ENCODE measurements at places on chromosomes 3 and 15.

DNA sequence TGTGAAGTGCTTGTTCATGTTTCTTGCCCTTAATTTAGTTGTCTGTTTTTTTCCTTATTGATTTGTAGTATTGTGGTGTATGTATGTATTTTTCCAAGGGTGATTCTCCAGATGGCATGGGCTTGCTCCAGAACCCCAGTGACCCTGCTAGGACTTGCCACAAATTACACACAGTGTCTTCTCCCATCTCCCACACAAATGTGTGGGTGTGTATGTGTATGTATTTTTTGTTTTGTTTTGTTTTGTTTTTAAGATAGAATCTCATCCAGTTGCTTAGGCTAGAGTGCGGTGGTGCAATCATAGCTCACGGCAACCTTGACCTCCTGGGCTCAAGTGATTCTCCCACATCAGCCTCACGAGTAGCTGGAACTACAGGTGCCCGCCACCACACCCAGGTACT lies 36.2 kb upstream of the ARID3B start:
- no peak for DNase-seq

DNA sequence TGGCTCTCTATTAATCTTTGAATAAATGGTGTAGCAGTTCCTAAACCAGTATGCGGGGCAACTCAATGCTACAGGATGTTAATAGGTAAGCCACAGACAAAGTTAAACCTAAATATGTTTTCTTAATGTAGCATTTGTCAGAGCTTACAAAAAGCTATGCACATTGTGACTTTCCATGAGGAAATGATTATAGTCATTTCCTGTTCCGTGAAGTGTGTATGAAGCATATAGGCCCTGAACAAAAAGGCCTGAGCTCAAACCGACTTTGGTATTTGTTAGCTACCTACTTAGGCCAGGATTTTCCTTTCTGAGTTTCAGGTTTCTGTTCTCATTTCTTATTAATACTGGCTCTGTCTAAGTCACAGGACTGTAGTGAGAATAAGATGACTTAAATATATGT lies 14.2 kb downstream of the ZNF80 start:
- no peak for DNase-seq

GRCh38 chr3:107275511-107275910 lies 101.7 kb upstream of the CCDC54 start:
- DNase-seq = no peak

GRCh38 chr3:71225951-71226564 lies 357.5 kb downstream of the FOXP1 start:
- peak; percentile 25 for DNase-seq

GRCh38 chr15:64337761-64338160 lies 18.2 kb downstream of the CSNK1G1 start:
- no peak for DNase-seq

GRCh38 chr3:41701191-41701698 lies 260.7 kb downstream of the ULK4 start:
- DNase-seq = no peak

GRCh38 chr3:189458528-189458927 lies 172.7 kb upstream of the TP63 start:
- DNase-seq = no peak

DNA sequence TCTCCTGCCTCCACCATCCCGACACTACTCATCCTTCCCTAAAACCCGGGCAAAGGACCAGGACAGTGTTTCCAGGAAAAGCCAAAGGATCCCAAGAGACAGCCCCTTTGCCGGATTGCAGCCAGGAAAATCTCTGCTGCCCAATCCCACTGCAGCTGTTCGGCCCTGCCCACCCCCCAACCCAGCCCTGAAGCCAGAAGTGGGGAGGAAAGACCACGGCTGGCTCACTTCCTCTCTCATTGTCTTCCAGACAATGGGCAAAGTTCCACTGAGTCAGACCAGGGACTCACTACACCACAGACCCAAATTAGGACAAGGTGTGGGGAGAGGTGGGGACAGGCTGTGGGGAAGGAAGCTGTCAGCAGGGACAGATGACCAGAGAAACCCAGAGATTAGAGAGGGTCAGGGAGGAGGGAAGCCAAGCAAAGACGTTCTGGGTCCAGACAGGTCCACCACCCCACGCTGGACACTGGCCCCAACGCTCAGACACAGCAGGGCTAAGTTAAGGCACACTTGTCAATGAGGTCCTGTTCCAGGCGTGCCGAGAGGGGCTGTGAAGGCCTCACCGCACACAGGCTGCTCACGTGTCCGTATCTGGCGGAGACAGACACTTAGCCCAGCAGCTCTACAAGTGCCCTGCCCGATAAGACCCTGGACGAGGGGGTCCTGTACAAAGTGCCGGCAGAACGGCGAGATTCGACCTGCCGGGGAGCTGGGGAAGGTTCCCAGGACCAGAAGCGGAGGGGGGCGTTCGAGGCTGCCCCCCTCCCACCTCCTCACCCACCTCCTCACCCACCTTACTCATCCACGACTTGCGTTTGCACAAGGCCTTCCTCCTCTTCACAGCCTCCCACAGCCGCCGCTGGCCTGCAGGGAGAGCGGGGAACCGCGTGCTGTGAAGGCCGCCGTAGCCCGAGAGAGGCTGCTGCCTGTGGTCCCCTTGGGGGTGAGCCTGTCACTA lies 21.9 kb downstream of the TNK2 start:
- peak; percentile 61 for DNase-seq

DNA sequence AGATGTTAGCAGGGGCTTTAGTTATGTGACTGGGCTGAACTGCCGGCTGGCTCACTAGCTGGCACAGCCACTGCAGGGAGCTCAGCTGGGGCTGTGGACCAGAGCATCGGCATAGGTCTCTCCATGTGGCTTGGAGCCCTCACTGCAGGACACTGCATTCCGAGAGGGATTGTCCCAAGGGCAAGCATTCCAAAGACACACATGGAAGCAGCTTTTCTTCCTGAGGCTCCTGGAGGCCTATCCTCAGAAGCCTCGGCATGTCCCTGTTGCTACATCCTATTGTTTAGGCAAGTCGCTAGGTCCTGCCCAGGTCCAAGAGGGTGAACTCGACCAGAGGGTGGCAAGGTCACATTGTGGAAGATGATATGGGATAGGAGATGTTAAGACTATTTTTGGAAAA lies 209.8 kb downstream of the PLCL2 start:
- no peak for DNase-seq

DNA sequence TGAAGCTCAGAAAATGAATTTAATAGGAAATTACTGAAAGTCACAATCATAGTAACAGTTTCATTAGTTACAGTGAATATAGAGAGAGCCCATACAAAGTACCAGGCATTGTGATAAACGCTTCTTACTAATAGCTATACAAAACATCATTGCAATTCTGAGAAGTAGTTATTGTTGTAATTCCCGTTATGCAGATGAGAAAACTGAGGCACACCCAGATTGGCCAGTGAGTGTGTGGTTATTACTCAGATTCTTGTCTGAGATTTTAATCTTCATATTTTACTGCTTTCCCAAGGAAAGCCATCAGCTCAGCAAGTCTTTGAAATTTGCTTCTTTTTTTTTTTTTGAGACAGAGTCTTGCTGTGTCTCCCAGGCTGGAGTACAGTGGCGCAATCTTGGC lies 14.3 kb downstream of the FLNB start:
- DNase-seq = no peak

GRCh38 chr15:95327183-95327525 lies 1003.3 kb upstream of the NR2F2 start:
- DNase-seq = no peak

DNA sequence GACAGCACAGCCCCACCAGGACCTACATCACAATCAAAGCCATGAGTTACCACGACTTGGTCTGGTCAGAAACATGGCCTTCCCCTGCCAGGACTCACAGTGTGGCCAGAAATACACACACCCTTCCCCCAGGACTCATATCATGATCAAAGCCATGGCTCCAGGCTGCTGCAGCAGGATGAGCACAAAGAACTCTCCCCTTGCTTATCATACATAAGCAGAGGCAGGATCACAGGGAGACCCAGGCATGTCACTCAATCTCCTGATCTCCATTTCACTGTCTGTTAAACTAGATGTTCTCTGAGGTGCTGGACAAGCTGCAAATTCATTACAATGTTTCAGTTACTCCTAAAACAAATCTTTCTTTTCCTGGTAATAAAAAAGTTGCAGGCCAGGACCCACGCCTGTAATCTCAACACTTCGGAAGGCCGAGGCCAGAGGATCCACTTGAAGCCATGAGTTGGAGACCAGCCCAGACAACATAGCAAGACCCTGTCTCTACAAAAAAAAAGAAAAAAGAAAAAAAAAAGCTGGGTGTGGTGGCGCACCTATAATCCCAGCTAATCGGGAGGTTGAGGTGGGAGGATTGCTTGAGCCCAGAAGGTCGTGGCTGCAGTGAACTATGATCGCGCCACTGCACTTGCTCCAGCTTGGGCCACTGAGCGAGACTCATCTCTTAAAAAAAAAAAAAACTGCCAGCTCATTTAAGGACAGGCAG lies 1.2 kb downstream of the PFKFB4 start:
- no peak for DNase-seq

- DNase-seq = no peak
Measured at GRCh38 chr3:182212479-182213076, 500.9 kb downstream of the SOX2 start.

DNA sequence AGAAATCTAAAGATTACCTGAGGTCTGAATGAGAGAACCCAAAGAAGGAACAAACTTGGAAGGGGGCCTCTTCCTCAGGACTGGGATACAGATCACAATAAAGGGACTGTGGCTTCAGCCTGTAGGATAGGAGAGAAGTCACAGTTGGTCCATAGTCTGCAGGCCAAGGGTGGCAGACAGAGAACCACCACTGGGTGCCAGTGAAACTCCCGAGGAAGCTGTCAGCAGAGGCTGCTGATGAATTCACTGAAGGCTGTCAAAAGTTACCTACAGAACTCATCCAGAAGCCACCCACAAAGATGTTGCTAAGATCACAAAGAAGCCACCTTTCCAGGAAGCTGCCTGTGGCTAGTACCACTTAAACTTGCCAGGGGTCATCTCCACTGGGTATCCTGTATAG lies 78.5 kb downstream of the TMCO5A start:
- DNase-seq = no peak

- no peak for DNase-seq
Measured at GRCh38 chr15:81981908-81982307, 63.9 kb downstream of the MEX3B start.

GRCh38 chr3:64220161-64220914 lies 4.9 kb downstream of the PRICKLE2 start:
- DNase-seq = peak; percentile 39

DNA sequence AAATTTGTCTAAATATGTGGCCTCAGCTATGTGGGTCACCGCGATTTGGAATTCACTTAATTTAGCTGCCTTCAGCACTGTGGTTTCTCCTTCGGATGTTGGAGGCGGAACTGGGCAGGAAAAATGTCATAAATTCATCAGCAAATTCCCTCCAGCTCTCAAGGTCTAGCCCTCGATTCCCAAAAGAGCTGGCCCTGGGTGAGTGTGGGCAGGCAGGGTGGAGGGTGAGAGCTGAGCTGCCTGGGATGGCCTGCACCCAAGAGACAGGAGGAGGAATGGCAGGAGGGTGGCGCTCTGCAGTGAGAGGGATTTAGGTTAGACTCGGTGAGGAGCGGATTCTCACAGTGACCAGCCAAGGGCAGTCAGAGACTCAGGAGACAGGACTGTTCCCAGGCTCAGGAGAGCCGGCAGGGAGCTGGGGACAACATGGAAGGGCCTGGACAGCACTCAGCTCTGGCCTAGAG lies 57.1 kb downstream of the FEM1B start:
- no peak for DNase-seq

GRCh38 chr3:184346480-184347190 lies 9.2 kb downstream of the FAM131A start:
- no peak for DNase-seq

GRCh38 chr3:535566-536416 lies 339.2 kb downstream of the CHL1 start:
- no peak for DNase-seq

GRCh38 chr3:42498791-42499477 lies 3.5 kb upstream of the VIPR1 start:
- DNase-seq = no peak

GRCh38 chr3:195405651-195406050 lies 37.2 kb downstream of the ACAP2 start:
- no peak for DNase-seq

GRCh38 chr15:83206526-83207008 lies 1.1 kb downstream of the HDGFL3 start:
- no peak for DNase-seq

DNA sequence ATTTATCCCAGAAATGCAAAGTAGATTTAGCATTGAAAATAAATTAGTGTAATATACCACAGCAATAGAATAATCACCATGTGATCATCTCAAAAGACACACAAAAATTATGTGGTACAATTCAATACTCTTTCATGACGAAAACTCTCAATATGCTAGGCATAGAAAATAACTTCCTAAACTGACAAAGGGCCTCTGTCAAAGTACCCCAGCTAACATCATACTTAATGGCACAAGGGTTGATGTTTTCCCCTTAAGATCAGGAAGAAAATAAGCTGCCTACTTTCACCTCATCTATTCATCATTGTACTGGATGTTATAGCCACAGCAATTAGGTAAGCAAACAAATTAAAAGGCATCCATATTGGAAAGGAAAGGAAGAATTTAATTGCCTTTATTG lies 22.7 kb upstream of the NIPA2 start:
- DNase-seq = no peak

DNA sequence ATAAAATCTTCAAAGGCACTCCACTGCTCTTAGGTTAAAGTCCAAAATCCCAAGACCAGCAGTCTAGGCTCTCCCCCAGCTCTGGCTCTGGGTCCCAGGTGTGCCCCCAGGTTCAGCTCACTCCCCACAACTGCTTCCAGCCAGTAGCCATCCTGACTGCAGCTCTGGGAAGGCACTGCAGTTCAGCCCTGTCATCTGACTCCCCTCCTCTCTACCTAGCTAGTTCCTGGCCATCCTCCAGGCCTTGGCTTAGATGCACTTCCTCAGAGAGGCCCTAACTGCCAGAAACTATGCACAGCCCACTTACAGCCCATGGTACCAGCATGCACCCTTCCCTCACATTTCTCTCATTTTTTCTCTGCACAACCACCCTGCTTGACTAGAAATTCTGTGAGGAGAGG lies 25.5 kb downstream of the TBC1D2B start:
- no peak for DNase-seq

GRCh38 chr15:39549912-39550311 lies 31.0 kb upstream of the THBS1 start:
- no peak for DNase-seq

DNA sequence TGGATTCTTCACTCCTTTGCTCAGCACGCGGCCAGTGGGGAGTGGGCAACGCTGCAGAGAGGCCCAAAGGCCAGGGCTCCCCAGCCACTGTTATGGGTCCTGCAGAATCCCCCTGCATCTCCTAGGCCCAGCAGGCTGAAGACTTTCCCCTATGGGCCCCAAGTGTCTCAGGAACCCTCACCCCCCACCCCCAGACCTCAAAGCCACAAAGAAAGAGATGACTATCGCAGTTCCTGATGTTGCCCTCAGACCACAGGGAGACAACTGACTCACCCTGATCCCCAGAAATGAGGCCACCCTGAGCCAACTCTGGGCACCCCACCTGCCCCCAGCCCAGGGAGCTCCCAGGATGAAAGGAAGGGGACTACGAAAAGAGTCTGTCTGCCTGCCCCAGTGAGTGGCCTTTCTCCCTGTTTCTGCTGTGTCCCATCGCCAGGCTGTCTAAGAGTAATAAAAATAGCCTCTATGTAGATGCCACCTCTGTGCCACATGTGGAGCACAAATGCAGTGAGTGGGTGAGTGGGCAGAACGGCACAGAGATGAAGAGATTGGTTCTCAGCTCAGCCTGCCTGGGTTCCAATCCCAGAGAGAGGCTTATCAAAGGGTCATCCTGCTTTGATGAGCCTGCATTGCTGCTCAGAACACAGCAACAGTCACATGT lies 283.0 kb downstream of the UACA start:
- no peak for DNase-seq

GRCh38 chr3:150956376-150956775 lies 16.2 kb downstream of the CLRN1 start:
- DNase-seq = peak; percentile 47

All from AG20443 (cell line).